Cardiac muscle cell (in vitro differentiated cells and primary cell): ENCODE measurements at places on chromosomes 16 and 17.

- no peaks in the 10 kb centered on the region for H3K27me3 ChIP-seq
- no peak overlapping the region for H3K27ac ChIP-seq
- no peak overlapping the region for H3K4me3 ChIP-seq
- H3K4me1 ChIP-seq, result no peaks in the 10 kb centered on the region
- DNase-seq, result no peak
These were observed 61.1 kb downstream of the SOCS1 start for GRCh38 chr16:11194913-11195312.

GRCh38 chr17:54835015-54835414, 65.6 kb upstream of the TOM1L1 start:
- H3K27ac ChIP-seq, result no peak overlapping the region
- H3K4me3 ChIP-seq, result no peak overlapping the region
- H3K36me3 ChIP-seq, result no peaks in the 10 kb centered on the region
- H3K4me1 ChIP-seq, result no peaks in the 10 kb centered on the region

GRCh38 chr16:19084139-19084538, 16.7 kb downstream of the COQ7 start:
- H3K27me3 ChIP-seq, result no peaks in the 10 kb centered on the region
- peaks cover 6% of the 10 kb centered on the region for H3K4me1 ChIP-seq
- DNase-seq, result no peak
- H3K36me3 ChIP-seq, result peaks cover 2% of the 10 kb centered on the region
- no peak overlapping the region for H3K4me3 ChIP-seq
- no peak overlapping the region for H3K27ac ChIP-seq

DNA sequence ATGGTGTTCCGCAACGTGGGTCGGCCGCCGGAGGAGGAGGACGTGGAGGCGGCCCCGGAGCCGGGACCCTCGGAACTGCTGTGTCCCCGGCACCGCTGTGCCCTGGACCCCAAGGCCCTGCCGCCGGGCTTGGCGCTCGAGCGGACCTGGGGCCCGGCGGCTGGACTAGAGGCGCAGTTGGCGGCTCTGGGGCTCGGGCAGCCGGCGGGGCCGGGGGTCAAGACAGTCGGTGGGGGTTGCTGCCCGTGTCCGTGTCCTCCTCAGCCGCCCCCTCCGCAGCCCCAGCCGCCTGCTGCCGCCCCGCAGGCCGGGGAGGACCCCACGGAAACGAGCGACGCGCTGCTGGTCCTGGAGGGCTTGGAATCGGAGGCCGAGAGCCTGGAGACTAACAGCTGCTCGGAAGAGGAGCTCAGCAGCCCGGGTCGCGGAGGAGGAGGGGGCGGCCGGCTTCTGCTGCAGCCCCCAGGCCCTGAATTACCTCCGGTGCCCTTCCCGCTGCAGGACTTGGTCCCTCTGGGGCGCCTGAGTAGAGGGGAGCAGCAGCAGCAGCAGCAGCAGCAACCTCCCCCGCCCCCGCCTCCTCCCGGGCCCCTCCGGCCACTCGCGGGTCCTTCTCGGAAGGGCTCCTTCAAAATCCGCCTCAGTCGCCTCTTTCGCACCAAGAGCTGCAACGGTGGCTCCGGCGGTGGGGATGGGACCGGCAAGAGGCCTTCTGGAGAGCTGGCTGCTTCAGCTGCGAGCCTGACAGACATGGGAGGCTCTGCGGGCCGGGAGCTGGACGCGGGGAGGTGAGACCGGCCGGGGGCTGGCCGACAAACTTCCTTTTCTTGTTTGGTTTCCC, 821 bp downstream of the SOCS7 start:
- peaks cover 14% of the 10 kb centered on the region for H3K4me1 ChIP-seq
- no peaks in the 10 kb centered on the region for H3K36me3 ChIP-seq
- peak overlapping the region; percentile 99 for H3K4me3 ChIP-seq
- H3K27me3 ChIP-seq, result no peaks in the 10 kb centered on the region
- H3K27ac ChIP-seq, result peak overlapping the region; percentile 86

DNA sequence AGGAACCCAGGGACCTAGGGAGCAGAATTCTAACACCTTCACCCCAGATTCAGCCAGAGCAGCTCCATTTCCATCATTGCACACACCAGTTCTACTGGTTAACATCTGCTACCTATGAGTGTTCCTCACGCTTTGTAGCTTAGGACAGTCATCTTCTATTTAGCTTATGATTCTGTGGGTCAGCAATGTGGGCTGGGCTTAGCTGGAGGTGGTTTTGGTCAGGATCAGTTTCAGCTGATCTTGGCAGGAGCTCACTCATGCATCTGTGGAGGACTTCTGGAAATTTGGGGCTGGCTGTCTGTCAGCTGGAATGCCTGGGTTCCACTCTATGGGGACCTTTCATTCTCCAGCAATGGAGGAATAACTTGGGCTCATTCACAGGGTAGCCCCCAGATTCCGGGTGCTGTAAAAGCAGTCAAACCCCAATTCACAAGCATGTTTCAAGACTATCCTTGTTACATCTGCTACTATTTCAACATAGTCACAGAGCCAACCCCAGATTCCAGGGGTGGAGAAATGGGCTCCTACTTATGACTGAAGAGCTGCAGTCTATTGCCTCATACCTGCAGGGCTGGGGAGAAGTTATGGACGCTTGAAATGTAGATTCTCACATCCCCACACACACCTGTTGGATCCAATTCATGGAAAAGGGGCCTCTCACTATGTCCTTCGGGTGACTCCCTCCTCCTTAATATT, 3.4 kb upstream of the HP start:
- no peaks in the 10 kb centered on the region for H3K4me1 ChIP-seq
- no peaks in the 10 kb centered on the region for H3K27me3 ChIP-seq
- H3K27ac ChIP-seq, result no peak overlapping the region
- DNase-seq, result peak; percentile 46
- no peak overlapping the region for H3K4me3 ChIP-seq

GRCh38 chr16:3065069-3065741, at the start of gene IL32:
Gene IL32, plus strand, starts transcription at chr16:3065640. Its CDS starts 172 bp downstream, at chr16:3065812.
- no peak for DNase-seq
- H3K27me3 ChIP-seq, result no peaks in the 10 kb centered on the region
- no peak within 1 kb of the TSS for H3K4me3 ChIP-seq
- H3K36me3 ChIP-seq, result no peaks in the 10 kb centered on the region

DNA sequence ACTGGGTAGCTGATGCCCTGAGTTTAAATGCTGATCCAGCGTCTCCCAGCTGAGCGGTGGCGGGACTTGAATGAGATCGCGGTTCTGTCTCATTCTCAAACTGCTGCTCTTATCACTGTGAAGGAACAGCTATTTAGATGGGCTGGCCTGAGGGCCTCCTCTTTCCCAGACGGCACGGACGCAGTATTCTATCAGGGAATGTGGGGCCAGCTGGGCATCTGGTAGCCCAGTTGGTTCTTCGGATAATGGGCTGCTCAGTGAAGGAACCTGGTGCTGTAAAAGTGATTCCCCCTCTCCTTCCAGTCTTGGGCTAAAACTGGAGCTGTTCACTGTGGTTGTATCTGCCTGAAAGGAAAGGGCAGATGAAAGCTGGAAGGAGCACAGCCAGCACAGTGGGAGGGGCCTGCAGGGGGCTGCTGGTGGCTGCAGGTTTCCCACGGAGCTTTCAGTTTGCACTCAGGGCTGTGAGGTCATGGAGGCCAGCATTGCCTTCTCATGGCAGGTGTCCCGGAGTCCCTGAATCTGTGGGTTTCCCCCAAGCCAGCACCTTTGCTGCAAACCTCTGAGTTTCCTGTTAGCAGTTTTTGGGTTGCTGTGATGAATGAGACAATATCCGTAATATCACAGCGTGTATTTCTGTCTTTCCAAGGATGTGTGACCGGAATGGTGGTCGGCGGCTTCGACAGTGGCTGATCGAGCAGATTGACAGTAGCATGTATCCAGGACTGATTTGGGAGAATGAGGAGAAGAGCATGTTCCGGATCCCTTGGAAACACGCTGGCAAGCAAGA, 3.6 kb downstream of the IRF8 start:
- peaks cover 30% of the 10 kb centered on the region for H3K27me3 ChIP-seq
- H3K4me1 ChIP-seq, result peaks cover 26% of the 10 kb centered on the region
- H3K36me3 ChIP-seq, result no peaks in the 10 kb centered on the region
- DNase-seq, result peak; percentile 22
- peak overlapping the region; percentile 44 for H3K27ac ChIP-seq

GRCh38 chr16:10737068-10737625, 6.5 kb upstream of the NUBP1 start:
- H3K36me3 ChIP-seq, result no peaks in the 10 kb centered on the region
- no peaks in the 10 kb centered on the region for H3K4me1 ChIP-seq
- H3K27ac ChIP-seq, result no peak overlapping the region
- H3K27me3 ChIP-seq, result no peaks in the 10 kb centered on the region

DNA sequence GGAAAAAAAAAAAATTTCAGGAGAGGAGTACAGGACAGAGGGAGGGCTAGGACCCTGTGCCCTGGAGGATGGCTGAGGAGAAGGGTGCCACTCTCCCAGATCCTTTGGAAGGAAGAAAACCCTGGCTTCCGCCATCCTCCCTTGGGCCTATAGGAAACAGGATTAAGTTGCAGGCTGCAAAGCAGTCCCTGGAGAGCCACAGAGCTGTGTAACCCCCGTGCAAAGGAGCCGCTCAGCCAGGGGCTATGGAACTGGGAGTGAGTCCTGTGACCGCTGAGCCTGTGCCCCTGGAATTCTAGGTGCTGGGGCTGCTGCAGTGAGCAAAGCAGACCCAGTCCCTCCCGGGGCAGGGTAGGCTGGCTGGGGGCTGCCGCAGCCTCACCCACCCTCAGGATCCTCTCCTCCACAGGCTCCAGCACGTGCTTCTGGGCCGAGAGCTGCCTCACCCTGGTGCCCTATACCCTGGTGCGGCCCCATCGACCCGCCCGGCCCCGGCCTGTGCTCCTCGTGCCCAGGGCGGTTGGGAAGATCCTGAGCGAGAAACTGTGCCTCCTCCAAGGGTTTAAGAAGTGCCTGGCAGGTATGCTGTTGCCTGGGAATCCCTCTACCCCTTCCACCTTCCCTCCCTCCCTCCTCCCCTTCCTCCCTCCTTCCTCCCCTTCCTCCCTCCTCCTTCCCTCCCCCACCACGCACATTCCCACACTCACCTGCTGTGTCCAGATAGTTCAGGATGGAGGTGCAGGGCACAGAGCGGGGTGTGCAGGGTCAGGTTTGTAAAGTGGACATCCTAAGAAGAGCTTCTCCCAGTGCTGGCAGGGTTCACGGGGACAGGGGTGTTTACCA, 15.3 kb downstream of the SGSH start:
- H3K4me3 ChIP-seq, result no peak overlapping the region
- H3K36me3 ChIP-seq, result no peaks in the 10 kb centered on the region
- no peaks in the 10 kb centered on the region for H3K4me1 ChIP-seq
- no peak for DNase-seq
